Body of pancreas (tissue), 4 donors: ENCODE measurements at places on chromosomes 1 and 21.
A peak's percentile ranks its signal among the peaks of the same experiment; 100 is the strongest.

DNA sequence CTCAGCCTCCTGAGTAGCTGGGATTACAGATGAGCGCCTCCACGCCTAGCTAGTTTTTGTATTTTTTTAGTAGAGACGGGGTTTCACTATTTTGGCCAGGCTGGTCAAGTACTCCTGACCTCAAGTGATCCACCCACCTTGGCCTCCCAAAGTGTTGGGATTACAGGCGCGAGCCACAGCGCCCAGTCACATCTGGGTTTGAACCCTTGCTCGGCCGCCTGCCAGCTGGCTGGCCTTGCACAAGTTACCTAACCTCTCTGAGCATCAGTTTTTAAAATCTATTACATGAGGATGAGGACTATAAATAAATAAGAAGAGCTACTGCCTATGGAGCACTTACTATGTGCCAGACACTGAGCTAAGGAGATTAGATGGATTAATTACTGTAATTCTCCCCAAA, 17.7 kb upstream of the PADI2 start:
- DNase-seq: no peak

- peak; percentile 56 for DNase-seq
Measured at GRCh38 chr21:37916310-37917051, at the start of gene KCNJ6. Gene KCNJ6, minus strand, starts transcription at chr21:37916457. Its CDS starts 75,775 bp downstream, at chr21:37840682.

GRCh38 chr1:154358519-154358918, 33.2 kb downstream of the ATP8B2 start:
- DNase-seq: no peak

- DNase-seq: no peak
Measured at GRCh38 chr1:29388170-29388569, 151.8 kb downstream of the PTPRU start.

DNA sequence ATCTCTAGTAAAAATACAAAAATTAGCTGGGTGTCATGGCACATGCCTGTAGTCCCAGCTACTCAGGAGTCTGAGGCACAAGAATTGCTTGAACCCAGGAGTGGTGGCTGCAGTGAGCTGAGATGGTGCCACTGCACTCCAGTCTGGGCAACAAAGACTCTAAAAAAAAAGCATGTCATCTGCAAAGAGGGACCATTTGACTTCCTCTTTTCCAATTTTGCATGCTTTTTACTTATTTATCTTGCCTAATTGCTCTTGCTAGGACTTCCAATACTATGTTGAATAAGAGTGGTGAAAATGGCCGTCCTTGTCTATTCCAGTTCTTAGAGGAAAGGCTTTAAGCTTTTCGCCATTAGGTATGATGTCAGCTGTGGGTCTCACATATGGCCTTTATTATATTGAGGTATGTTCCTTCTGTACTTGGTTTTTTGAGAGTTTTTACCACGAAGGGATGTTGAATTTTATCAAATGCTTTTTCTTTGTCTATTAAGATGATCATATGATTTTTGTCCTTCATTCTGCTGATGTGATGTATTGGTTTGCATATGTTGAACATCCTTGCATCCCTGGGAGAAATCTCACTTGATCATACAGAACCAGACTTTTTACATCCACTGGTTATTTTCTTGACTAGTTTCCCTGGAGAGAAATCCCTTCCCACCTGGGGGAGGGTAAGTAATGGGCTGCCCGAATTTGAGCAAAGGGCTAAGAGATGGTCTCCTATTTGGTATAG, 17.0 kb upstream of the RAP1GAP start:
- no peak for DNase-seq
